Stimulated activated CD8-positive, alpha-beta memory T cell treated with anti-CD3 and anti-CD28 coated beads, Interleukin-2, amount 100 ng/mL, for 1 hour (primary cell): ENCODE measurements at places on chromosomes 4 and X.

DNA sequence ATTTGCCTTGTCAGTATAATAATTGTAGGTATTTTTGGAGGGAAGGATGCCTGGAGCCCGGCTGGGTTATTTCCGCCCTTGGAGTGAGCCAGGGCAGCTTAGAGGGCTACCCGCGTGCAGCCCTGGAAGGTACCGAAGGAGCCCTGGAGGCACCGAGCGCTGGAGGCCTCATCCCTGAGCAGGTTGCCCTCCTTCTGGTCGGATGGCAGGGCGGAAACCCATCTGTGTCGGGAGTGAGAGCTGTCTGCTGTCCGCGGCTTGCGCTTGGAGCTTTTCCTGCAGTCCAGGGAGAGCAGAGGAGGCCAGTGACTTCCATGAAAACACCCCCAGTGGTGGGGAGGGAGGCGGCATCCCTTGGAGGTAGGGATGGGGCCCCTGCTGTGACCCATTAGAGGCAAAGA is 122.1 kb downstream of the TBL1X start:
- no peak for DNase-seq

GRCh38 chr4:123390846-123391456 is 5.6 kb upstream of the SPRY1 start:
- no peak for DNase-seq

DNA sequence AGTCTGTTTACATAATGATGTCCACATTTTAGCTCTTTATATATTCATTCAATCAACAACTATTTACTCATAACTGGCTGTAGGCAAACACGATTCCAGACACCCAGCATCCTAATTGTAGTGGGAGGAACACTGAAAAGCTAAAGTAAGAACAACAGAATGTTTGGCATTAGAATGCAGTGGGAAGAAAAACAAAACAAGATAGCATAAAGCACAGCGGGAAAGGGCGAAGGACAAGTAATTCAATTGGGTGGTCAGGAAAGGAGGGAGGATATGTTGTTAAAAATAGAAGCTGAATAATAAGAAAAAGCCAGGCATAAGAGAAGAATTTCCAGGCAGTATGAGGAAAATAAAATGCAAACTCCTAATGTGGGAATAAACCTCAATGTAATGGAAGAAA is 189.5 kb upstream of the FAT4 start:
- no peak for DNase-seq

- no peak for DNase-seq
Measured at GRCh38 chr4:119615068-119615719, 13.4 kb downstream of the PDE5A start.

- no peak for DNase-seq
Measured at GRCh38 chr4:1460967-1461868, 55.0 kb upstream of the NKX1-1 start.

DNA sequence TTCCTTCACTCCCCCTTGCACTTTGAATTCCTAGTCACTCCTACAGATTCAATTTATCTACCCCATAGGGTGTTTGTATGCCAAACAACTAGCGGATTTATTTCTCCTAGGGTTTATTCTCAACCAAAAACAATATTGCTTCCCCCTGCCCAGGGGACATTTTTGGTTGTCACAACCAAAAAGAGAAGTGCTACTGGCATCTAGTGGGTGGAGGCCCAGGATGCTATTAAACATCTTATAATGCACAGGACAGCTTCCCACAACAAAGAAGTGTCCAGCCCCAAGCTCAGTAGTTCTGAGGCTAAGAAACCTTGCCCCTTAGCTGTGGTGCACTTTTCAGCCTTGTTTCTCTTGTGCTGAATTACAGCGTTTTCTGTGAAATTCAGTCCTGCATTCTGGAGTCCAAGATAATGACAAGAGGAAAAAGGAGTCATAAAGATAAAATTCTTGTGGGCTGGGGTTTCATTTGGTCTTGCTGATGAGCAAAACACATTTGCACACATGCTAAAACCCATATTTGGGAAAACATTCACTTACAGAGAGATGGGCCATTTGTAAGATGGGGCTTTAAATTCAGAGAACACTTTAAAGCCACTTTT is 11.2 kb upstream of the SYTL4 start:
- DNase-seq: no peak

- DNase-seq: no peak
Measured at GRCh38 chr4:161538941-161539340, 624.9 kb downstream of the FSTL5 start.

DNA sequence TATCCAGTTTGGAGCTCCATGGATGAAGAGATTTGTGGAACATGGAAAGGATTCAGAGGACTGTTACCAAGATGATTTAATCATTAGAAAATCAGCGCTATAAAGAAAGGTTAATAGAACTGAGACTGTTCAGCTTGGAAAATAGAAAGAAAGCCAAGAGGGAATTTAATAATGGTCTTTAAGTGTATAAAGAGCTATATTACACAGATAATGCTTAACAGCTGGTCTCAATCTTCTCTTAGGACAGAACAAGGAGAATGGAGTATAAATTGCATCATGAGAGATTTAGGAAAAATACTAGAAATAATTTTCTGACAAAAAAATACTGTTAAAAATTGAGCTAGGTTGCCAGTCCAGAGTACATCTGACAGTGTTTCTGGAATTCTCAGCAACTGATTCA is 91.3 kb upstream of the MAGEC2 start:
- DNase-seq: no peak

DNA sequence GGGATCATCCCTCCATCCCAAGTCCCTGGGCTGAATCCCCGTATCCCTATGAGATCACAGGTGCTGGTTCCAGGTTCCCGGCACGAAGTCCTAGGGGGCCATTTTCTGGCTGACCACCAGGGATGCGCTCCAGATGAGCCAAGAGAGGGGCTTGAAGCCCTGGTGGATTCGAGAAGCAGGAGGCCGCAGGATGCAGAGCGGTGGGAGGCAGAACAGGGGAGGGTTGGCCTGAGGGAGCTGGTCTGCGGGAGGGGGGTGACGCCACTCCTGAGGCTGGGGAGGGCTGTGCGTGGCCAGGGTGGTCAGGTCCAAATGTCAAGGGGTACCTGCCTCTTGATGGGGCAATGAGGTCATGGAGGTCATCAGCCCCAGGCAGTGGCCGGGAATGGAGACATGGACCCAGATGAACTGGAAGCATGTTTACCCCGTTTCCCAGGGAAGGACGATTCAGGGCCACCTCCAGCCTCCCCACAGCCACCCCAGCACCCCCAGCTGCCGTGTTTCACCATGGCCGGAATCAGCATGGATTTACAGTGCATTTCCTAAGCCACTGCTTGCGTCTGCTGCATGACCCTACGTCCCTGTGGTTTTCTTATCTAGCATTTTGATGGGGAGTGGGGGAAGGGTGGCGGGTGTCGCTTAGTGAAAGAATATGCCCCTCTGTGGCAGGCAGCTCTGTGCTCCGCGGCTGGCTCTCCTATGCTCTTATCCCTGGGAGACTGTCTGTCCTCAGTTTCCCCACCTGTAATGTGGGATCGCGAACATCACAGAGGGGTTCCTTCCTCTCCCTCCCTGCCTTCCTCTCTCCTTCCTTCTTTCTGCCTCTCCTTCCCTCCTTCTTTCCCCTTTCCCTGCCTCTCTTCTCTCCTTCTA is 17.0 kb upstream of the HTRA3 start:
- no peak for DNase-seq

GRCh38 chrX:53262918-53263394 is 18.4 kb downstream of the IQSEC2 start:
- DNase-seq: no peak

DNA sequence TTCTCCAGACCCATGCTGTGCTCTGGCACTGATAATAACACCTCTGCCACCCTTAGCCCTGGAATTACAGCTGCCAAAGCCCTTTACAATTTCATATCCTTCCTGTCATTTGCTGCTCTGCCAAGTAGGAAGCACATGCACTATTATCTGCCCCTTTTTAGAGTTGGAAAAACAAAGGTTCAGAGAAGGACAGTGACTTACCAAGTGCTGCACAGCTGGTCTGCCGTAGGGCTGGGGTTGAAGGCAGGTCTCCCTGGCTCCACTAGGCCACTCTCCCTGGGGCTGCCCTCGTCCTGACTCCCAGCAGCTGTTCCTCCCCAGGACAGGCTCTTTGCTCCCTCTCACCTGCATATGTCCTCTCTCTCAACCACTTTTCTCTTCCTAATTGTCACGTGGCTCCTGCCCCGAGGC is 73.4 kb downstream of the ANAPC4 start:
- DNase-seq: no peak

GRCh38 chr4:125268068-125268755 is 46.5 kb upstream of the FAT4 start:
- DNase-seq: no peak

- DNase-seq: no peak
Measured at GRCh38 chr4:23135792-23136645, 443.3 kb downstream of the GBA3 start.

- DNase-seq: no peak
Measured at GRCh38 chrX:129092242-129092641, 431.0 kb downstream of the SMARCA1 start.

DNA sequence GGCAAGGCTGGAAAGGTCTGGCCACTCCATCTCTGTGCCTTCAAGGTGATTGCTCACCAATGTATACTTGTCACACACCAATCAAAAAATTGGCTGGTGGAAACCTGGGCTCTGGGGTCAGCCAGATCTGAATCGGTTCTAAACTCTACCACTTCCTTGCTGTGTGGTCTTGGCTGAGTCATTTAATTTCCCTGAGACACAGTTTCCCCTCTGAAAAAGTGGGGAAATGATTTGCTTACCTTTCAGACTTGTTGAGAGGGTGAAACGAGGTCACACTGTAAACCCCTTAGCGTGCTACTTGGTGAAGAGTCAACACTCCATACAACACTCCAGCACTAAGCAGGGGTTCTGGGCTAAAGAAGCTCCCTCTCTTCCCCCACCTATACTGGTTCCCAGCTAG is 252.3 kb upstream of the ZIC3 start:
- DNase-seq: no peak

DNA sequence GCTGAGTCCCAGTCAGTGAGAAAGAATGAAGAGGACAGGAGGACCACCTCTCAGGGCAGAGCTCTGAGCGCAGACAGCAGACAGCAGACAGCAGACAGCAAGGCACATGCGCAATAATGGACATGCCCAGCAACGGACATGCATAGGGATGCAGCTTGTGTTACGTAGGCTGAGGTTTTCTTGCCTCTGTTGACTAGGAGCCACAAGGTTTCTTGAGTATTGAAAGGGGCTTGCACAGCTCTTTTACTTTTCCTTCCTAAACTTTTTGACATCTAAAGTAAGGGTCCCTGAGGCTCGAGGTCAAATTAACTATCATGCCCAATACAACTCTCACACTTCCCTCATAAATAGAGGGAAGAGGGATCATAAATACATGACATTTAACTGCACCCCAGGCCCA is at the start of gene PAGE3:
Gene PAGE3, minus strand, starts transcription at position 101 of the 400 bp plus-strand sequence. CDS start 1,013 bp downstream, outside the sequence.
- no peak for DNase-seq

DNA sequence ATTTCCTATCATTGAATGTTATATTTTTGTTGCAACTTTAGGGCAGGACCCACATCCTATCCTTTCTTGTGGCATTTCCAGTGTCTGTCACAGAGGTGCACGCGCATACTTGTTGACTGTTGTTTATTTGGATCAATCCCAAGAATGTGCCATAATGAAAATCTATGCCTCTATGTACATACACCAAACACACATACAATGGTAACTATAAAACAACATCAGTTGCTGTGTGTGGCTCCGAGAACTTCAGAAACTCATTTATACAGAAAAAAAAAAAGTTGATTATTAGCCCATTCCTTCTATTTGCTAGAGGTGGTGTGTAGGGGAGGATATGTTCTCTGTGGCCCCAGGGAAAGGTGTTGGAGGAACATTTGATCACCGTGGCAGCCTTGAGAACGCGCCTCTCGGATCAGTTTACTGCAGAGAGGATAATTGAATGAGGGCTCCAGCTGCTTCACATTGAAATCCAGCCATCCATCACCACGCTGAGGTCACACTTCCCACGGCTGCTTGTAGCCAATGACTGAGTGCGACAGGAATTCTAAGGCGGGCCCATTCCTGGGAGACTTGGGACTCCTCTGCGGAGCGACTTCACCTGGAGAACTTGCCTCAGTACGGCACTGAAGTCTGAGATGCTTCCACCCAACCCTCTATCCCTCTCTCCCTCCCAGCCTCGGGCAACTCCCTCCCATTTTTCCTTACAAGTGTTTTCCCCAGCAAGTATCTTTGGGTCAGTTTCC is 19.5 kb downstream of the SMPX start:
- DNase-seq: no peak

- no peak for DNase-seq
Measured at GRCh38 chrX:7987160-7988012, 60.2 kb upstream of the PNPLA4 start.

GRCh38 chr4:41214825-41215146 is 444 bp upstream of the APBB2 start:
- no peak for DNase-seq

GRCh38 chr4:27616166-27616565 is 755.5 kb downstream of the STIM2 start:
- DNase-seq: no peak

DNA sequence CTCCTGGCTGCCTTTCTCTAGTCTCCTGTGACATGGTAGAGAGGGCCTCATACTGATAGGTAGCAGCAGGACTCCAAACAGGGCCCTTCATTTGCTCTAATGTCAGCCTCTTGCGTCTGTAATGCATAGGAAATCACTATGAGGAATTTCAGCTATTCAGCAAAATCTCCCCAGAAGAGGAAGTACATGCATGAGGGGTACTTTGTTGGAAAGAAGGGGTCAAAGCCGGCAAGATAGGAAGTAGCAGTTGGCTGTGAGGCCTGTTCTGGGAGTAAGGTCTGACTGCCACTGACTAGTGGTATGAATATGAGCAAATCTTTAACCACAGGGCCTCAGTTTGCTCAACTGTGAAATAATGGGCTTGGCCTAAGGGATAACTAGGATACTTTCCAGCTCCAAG is 283.2 kb downstream of the ARHGAP10 start:
- no peak for DNase-seq

DNA sequence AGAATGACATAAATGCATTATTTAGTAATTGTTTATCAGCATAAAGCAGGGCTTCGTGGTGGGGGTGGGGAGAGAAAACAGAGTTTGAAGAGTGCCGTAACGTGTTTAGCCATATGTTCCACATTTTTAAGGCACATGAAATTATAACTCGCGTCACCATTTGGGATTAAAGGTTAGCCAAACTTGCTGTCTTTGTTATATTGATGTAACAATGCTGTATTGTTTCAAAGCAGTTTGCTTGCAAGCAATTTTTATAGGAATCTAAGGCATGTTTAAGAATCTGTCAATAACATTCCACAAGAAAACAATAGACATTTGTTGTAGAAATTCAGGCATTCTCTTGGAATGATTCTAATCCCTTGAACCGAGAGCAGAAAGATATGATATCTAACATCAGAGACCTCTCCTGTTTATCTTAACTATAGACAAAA is 78.3 kb downstream of the CLDN22 start:
- DNase-seq: no peak

GRCh38 chrX:111460607-111461006 is 48.6 kb upstream of the DCX start:
- no peak for DNase-seq

- DNase-seq: no peak
Measured at GRCh38 chr4:113708250-113708649, 53.3 kb downstream of the CAMK2D start.

DNA sequence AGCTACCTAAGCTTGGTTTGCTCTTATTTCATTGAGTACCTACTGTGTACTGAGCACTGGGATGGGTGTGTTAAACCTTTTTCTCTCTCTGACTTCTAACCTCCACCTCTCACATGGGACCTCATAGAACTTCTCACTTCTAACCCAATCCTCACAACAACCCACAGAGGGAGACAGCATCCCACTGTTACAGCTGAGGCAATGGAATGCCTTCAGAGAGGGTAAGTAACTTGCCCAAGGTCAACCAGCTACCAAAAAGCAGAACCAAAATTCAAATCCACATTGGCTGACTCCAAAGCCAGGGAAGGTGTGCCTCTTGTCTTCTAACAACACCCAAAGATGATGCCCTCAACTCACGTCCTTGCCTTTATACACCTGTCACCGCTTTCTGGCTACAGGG is 5.4 kb downstream of the SEL1L3 start:
- DNase-seq: no peak
